ENCODE measurements at places on chromosomes 11 and 22.

GRCh38 chr11:74370123-74370522 is 28.1 kb downstream of the PGM2L1 start:
- no peak for DNase-seq

GRCh38 chr11:69215216-69215615 is 59.5 kb downstream of the SMIM38 start:
- DNase-seq, result no peak

GRCh38 chr11:3133261-3134217 is 31.6 kb downstream of the OSBPL5 start:
- no peak for DNase-seq

- DNase-seq, result no peak
Observed at GRCh38 chr11:62925308-62925707, 4.1 kb upstream of the CHRM1 start.

DNA sequence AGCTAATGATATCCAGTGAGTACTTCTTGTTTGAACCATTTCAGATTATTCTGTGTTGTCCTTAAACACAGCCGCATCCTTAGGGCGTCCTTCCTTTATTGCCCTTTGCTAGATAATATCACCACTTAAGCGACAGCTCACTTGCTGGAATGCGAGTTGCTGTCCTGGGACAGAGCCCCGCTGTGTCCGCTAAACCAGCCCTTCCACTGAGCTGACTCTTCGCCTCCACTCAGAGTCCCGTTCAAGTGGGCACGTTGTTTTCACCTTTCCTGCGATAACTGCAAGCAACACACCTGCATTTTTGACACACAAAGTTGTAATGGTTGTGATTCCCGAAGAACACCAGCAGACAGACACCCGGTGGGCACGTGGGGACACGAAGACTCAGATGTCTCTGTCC is 140.0 kb downstream of the TBC1D22A start:
- DNase-seq, result no peak

DNA sequence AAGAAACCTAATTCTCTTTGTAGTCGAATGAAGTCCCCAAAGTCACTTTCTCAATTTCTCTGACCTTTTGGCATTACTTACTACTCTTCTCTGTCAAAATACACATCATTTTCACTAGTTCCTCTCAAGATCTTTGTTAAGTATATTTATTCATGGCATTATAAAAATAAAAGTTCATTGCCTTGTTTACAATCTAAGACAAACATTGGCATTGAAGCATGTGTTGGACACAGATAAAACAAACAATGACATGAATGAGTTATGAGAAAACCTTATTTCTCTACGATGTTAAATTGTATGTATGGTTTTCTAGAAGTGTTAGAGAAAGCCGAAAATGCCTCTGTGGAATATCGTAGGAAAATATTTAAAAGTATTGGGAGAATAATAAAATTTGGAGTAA is 8.6 kb upstream of the OR51G1 start:
- DNase-seq, result no peak

GRCh38 chr11:61170566-61170965 is 9.3 kb upstream of the VPS37C start:
- DNase-seq, result no peak

DNA sequence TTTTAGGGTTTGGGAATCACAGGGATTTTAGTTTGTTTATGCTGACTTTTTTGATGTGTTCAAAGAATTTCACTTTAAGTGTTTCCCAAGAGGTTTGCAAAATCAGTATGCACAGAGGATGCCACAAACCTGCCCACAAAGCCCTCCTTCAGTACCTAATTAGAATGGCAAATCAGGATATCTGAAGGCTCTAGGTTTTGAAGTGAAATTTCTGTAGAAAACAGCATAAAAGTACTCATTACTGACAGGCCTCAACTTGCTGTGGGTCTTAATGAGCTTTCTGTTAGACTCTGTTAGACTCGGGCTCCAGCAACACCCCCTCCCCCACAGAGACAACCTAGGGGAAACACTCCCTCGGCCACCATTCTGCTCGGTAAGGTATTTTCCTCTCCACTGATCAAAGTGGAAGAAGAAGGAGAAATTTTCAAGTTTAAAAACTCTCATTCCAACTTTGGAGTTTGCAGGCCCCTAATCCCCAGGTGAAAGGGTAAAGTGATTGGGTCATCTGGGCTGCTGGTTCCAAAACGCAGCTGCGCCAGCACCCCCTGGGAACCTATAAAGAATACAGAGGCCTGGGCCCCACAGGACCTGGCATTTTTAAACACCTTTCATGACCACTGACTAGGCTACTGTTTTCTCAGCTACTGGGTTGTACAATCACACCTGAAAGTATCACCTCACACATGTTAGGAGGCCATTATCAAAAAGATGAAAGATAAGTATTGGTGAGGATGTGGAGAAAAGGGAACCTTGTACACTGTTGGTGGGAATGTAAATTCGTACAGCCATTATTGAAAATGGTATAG is 67.5 kb downstream of the PLEKHA7 start:
- DNase-seq, result no peak

DNA sequence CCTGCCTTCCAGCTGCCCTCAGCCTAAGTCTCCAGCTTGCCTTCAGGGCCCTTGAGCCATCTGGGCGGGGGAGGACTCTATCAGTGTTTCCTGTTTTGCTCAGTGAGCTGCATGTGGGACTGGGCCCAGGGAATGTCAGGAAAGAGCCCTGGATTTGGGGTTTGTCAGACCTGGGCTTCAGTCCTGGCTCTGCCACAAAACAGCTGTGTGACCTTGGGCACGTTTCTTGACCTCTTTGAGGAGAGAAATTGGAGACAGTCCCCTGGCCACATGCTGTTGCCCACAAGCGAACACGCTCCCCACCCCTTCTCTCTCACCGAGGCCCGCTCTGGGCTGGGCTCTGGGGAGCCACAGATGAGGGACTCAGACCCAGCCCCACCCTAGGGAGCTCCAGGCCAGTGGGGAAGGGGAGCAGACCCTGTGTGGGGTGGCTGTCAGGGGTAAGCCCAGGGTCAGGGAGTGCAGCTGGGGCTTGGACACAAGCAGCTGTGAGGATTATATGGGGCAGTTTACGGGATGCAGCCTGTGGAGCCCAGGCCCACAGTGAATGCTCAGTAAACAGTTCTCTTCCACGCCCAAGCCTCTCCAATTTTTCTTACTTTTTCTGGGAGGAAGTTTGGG is 12.3 kb downstream of the MYO7A start:
- DNase-seq, result no peak

- no peak for DNase-seq
Observed at GRCh38 chr11:134818516-134818915, 406.5 kb upstream of the B3GAT1 start.

DNA sequence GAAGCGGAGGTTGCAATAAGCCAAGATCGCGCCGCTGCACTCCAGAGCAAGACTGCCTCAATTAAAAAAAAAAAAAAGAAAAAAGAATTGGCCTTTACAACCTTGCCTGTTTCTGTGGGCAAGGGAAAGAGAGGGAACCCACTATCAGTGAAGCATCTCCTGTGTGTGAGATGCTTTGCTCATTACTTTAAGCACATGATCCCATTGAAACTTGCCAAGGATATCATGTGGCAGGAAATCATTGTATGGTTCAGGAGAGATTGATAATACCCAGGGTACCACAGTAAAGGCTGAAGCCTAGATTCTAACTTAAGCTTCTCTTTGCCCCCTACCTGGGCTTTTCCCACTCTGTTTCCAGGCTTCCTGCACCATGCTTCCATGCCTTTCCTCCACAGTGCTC is 3.6 kb downstream of the LDLRAD3 start:
- DNase-seq, result no peak

DNA sequence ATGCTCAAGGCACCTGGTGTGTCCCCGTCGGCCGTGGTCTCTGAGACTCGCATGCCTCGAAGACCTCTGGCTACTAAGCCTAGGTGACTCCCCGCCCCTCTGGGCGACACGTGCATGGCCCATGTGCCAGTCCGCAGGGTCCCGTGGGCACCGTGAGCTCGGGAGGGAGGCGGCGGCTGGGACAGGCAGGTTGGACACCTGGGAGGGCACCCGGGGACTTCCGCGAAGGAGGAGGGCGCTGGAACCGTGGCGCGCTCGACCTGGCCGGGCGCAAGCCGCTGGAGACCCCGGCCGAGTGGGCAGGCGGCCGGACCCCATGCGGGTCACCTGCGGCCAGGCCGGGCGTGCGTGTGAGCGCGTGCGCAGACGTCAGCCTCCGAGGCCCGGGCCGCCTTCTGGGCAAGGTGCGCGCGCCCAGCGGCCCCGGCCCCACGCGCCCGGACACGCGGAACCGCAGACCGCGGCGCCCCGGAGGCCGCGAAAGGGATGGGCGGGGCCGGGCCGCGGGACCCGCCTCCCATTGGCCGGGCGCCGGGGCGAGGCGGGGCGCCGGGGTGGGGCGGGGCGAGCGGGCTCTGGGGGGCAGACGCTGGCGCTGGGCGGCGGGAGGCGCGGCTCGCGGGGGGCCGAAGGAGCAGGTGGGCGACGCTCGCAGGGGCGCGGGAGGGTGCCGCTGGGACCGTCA is 579 bp upstream of the RASD2 start:
- peak; percentile 40 for DNase-seq

DNA sequence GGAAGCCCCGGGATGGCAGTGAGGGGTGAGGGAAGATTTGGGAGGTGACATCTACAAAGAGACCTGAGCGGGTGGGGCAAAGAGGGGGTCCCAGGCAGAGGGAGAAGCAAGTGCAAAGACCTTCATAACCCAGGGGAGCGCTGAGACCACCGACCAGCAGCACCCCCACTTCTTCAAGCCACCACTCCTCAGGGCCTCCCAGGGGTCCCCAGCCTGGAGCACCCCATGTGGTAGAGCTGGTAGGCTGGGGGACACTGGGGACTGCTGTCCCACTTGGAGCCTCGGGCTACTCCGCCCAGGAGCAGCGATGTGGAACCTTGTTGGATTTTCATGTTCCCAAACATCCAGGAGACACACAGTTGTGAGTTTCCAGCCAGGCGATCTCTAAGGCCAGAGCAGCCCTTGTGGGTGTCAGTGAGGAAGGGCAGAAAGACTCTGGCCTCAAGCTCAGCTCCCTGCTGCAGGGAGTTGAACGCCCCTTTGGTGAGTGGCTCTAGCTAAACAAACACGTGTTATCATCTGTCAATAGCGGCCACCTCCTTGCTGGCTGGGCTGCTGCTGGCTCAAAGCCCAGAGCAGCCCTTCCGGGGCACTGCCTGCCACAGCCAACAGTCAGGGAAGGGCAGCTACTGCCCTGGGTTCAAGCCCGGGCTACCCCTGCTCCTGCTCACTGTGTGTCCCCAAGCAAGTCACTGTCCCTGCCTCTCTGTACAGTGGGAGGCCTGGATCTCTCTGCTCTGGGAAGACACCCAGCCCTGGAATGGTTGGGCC is 25.7 kb upstream of the CHKA start:
- no peak for DNase-seq

DNA sequence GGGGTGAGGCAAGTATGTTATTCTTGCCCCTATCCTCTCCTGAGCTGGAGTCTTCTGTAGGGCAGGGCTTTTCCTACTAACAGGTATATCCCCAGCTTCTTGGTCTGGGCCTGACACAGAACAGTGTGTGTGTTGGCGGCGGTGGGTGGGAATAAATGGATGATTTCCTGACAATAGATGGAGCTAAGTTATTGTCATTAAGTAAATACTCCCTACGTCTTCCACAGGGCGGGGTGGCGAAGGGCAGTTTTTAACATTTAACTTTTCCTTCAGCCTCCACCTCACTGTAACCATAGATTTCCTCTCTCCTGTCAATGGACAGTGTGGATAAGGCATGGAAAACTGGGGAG is 11.7 kb upstream of the SMPD1 start:
- DNase-seq, result no peak

DNA sequence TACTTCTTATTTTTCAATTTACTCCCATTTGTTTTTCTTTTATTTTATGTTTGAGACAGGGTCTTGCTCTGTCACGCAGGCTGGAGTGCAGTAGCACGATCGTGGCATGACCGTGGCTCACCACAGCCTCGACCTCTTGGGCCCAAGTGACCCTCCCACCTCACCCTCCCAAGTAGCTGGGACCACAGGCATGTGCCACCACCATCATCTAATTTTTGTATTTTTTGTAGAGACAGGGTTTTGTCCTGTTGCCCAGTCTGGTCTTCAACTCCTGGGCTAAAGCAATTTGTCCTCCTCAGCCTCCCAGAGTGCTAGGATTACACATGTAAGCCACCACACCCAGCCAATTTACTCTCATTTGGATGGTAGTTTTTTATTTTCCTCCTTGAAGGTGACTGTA is 679.3 kb upstream of the CCDC179 start:
- no peak for DNase-seq

DNA sequence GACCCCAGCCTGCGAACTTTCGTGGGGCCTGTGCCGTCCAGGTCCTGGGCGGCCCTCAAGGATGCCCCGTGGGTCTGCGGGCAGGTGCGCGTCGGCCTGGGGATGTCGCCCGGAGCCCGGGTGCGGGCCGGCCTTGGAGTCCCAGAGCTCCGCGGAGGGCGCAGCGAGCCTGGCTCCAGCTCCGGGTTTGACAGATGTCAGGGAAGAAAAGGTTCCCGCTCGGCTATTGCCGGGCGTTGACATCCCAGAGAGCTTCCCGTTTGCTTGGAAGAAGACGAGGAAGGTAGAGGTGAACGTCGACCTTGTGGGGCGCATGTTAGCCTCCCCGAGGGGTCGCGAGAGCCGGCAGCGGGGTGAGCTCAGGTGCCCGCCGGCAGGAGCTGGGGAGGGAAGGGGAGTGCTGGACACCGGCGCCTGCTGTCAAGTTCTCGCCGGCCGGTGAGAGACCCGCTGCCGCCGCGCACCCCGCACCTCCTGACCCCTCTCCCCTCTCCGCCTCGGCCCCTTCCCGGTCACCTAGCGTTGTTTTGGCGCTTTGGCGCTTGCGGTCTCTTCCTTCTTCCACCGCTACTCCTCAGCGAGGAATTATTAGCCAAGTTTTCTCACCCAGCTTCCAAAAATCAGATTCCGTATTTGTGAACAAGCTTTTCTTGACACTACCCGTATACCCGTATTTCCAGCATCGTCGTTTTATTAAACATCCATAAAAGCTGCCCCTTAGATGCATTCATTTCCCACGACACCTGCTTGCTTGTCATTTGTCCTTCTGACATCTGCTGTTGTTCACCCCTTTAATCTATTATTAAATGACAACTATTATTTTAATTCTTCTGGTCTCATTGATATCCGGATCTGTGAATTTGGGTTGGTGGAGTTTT is 1.3 kb downstream of the BMAL1 start:
- no peak for DNase-seq

DNA sequence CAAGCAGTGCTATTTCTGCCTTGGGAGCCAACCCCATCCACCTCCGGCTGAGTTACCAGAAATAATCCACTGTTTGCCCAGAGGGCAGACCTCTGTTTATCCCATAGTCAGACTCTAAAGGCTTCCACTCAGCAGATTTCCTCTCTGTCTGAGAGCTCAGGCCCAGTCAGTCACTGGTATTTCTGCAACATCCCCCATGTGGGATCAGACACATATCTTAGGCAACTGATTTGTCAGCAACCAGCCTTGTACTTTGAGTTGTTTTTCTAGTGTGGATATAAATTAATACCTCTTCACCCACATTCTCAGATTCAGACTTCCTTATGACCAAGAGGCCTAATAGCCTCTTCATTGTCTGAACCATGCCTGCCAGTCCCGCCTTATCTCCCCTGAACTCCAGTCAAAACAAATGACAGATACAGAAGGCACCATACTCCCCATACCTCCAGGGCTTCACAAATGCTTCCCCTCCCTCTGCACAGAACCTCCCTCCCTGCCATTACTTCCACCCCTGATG is 193.6 kb downstream of the FAM76B start:
- no peak for DNase-seq

DNA sequence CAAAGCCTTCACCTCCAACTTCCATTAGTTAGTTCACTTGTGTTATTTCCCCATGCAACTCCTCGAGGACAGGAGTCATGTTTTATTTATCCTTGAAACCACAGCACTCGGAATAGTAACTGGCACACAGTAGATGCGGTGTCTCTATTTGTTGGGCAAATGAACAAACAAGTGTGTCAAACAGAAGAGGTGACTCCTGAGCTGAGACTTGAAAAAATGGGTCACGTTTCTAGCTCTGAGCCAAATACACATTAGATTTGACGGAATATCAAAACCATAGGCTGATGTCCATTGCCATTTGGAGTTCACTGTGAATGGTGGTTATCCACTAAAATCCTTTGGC is 68.9 kb downstream of the C11orf91 start:
- no peak for DNase-seq

All from activated effector memory CD4-positive, alpha-beta T cell treated with Interleukin-2 at 50 U/mL for 16 hours (primary cell).